Stimulated activated CD4-positive, alpha-beta T cell treated with anti-CD3 and anti-CD28 coated beads, Interleukin-2, amount 100 ng/mL, for 24 hours (primary cell): ENCODE measurements at places on chromosomes 3 and 15.

- no peak for DNase-seq
Observed at GRCh38 chr3:157061265-157061664, 98.7 kb downstream of the CCNL1 start.

DNA sequence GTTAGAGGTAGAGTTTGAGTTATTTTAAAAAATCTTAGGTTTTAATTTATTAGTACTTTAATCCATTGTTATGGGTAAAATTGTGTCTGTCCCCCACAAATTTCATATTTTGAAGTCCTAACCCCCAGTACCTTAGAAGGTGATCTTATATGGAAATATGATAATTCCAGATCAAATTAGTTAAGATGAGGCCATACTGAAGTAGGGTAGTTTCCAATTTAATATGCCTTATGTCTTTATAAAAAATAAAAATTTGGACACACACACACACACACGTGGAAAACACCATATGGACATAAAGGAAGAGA is 18.6 kb upstream of the ADGRG7 start:
- no peak for DNase-seq

GRCh38 chr3:133540896-133541674 is 32.4 kb upstream of the CDV3 start:
- DNase-seq = no peak

DNA sequence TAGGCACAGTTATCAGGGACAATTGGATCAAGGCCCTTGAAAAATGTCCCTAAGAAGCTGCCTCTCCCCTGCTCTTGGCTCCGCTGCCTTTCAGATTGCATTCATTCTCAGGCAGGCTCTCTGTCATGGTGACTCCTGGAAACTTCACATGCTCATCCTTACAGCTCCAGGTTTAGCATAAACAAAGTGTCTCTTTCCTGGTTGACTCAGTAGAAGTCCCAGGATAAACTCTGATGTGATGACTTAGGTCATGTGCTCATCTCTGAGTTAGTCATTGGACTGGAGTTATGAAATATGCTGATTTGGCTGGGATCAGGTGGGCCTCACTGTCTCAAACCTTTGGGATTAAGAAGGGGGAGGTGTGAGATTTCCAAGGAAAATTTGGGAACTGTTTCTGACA is 243.8 kb downstream of the ZNF621 start:
- no peak for DNase-seq

DNA sequence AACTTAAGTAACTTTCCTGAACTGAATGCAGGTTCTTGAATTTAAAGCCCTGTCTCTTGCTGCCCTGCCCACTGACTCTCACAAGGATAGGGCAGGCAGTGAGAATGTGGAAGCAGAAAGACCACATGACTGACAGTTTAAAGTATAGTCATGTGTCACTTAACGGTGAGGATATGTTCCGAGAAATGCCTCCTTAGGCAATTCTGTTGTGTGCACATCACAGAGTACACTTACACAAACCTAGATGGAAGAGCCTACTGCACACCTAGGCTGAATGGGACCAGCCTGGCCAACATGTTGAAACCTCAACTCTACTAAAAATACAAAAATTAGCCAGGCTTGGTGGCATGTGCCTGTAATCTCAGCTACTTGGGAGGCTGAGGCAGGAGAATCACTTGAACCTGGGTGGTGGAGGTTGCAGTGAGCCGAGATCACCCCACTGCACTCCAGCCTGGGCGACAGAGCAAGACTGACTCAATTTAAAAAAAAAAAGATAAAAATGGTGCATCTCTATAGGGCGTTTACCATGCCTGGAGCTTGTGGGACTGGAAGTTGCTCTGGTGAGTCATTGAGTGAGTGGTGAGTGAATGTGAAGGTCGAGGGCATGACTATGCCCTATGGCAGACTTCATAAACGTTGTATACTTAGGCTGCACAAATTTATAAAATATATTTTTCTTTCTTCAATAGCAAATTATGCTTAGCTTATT is 18.9 kb upstream of the COPG1 start:
- peak; percentile 28 for DNase-seq

- no peak for DNase-seq
Observed at GRCh38 chr3:66488492-66488891, 12.3 kb downstream of the LRIG1 start.

- DNase-seq = peak; percentile 52
Observed at GRCh38 chr15:101127506-101128076, 124.3 kb downstream of the CHSY1 start.

DNA sequence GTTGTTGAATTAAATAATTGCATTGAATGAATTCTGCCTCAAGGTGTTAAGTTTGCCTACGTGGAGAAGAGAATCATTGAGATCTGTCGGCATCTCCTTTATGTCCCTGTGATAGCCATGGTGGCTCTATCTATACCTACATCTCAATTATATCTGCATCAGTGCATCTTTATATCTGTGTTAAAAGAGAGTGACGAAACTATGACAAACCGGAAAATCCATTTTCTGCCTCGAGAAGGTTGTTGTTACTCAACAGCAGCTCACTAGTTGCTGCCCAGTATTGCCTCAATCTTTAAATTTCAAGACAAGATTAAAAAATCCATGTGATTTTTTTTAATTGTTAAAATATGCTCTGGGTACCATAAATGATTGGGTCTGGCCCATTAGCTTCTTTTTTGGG is 58.7 kb downstream of the GUCA1C start:
- DNase-seq = no peak

GRCh38 chr15:45251888-45252287 is at the start of gene SLC28A2:
SLC28A2 (plus strand) TSS chr15:45252234; CDS start chr15:45253216, 982 bp downstream.
- no peak for DNase-seq

DNA sequence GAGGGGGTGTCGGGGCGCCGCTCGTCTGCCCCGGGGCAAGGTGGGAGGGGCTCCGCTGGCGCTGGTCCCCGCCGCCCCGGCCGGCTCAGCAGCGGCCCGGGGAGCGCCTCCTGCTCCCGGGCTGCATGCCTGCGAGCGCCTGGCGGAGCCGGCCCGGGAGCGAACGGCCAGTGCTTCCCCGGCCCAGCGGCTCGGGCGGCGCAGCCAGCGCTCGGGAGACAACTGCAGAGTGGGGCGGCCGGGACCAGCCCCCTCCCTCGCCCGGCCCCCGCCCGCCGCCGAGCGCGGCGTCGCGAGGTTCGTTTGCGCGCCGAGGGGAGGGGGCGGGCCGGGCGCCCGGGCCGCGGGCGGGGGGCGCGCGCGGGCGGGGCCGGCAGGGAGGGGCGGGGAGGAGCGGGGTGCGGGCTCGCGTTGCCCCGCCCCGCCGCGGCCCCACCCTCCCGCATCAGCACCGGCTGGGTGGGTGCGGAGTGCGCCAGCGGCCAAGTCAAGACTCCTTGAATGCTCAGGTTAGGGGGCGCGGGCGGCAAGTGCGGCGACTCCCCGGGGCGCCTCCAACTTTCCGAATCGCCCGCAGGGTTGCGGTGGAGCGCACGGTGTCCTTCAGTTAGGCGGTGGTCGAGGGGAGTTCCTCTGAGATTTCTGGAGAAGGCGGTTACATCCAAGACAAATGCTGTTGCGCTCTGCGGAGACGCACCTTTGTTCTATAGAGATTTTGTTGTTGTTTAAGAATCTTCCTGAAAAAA is at the start of gene RGMA:
RGMA (minus strand) TSS at position 231 of the 746 bp plus-strand sequence. CDS start 279 bp downstream, outside the sequence.
- no peak for DNase-seq

- DNase-seq = no peak
Observed at GRCh38 chr15:75140080-75140879, 61.4 kb upstream of the C15orf39 start.

GRCh38 chr3:61908382-61908781 is 347.0 kb downstream of the PTPRG start:
- DNase-seq = no peak

- no peak for DNase-seq
Observed at GRCh38 chr3:114223143-114223542, 14.2 kb downstream of the ZNF80 start.

- no peak for DNase-seq
Observed at GRCh38 chr3:155553780-155554179, 191.1 kb downstream of the PLCH1 start.

GRCh38 chr3:158105119-158105709 is 1.0 kb downstream of the SHOX2 start:
- peak; percentile 17 for DNase-seq

DNA sequence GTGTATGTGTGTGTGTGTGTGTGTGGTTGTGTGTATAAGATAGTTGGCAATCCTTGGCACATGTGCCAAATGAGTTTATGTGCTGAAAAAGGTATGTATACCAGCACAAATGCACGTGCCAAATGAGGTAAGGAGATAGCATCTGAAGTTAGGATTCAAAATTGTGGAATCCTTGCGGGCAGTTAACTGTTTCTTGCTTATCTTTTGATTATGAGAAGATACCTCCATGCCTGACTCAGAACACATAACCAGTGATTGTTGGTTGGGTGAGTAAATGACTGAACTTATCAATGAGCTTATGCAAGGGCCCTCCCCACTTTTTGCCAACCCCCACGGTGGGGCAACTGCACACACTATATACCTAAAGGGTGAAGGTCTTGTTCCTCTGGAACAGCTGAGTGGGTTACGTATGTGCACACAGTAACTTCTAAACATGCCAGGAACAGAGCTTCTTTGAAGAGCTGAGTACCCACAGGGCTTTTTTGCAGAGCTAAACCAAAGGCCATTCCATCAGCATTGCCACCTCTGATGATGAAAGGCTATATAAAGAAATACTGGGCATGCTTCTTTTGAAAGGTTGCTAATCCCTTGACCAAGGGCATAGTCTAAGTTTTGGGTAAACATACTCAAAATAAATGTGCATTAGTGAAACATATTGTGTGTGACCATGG is 60.1 kb downstream of the MEIS2 start:
- no peak for DNase-seq

GRCh38 chr3:127092776-127093175 is 100.2 kb upstream of the PRR23E start:
- DNase-seq = no peak

GRCh38 chr3:109851854-109852253 is 514.5 kb upstream of the DPPA4 start:
- DNase-seq = no peak

DNA sequence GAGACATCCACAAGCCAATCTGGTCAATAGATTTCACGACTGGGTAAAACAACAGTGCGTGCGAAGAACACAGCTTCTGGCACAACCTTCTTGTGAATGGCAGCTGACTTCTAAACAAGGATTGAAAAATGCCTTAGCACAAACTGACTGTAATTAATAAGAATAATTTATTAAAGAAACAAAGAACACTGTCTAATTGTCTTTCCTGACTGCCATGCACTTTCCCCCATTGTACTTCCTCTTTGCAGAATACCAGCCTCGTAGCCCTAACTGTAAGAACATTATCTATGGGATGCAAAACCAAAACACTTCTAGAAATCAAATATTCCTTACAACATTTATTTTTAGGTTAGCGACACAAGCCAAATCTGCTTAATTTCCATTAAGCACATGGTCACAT is 6.5 kb downstream of the FOXP1 start:
- DNase-seq = no peak

DNA sequence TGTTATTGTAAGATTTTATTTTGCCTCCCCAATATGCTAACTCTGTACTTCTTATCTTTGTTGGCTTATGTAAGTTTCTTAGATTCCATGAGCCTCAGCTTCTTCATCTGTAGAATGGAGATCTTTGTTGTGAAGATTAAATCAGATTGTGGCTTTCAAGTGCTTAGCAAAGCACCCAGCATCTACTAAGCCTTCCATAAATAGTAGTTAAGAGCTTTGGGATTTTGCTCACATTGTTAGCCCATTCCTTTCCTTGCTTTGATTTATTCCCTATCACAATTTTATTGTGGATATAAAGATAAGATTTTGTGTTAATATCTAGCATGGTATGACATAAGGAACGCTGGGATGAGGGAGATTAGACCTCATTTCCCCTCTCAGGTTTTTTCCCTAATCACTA is 501.4 kb downstream of the PYDC2 start:
- DNase-seq = no peak

DNA sequence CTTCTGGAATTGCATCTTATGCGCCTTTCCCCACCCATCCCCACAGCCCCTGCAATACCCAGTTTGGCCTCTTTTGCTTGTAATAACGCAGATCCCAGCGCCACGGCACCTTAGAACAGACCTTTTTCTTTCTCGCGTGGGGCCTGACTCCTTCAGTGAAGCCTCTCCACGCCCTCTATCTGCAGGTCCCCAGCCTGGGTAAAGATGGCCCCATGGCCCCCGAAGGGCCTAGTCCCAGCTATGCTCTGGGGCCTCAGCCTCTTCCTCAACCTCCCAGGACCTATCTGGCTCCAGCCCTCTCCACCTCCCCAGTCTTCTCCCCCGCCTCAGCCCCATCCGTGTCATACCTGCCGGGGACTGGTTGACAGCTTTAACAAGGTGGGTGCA is 594 bp downstream of the CRELD1 start:
- DNase-seq = peak; percentile 38

DNA sequence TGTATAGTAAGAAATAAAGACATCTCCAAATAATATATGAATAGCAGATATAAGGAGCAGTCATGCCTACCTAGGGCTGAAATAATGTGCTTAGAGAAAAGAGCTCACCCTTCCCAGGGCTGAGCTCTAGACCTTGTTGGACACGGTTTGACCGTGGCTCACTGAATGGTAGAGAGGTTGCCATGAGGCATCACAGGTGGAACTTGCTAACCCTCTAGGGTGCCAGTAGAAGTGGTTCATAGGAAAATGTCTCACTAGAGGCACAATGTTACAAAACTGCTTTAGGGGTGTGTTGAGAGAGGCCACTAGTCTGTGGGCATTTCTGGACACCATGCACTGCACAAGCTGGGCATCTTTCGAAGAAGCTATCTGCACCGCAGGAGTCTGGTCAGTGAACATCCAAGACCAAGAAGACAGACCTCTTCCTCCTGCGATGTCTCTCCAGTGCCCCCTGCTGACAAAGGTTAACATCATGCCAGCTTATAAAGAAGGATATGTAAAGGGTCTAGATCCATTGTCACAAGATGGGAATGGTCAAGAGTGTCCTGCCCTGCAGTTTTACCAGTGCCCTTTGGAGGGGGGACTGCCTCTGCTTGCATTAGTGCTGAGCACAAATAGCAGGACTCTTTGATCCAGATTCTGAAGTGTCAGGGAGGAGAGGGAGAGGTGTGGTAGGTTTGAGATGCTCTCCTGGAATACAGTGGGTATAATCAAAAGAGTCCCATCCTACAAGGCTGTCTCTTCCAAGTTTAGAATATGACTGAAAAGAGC is 266.8 kb downstream of the ZNF385D start:
- DNase-seq = peak; percentile 4
